ENCODE measurements at places on chromosomes 2 and 18.

GRCh38 chr2:42653908-42654445 is 85.5 kb downstream of the MTA3 start:
- DNase-seq: no peak

DNA sequence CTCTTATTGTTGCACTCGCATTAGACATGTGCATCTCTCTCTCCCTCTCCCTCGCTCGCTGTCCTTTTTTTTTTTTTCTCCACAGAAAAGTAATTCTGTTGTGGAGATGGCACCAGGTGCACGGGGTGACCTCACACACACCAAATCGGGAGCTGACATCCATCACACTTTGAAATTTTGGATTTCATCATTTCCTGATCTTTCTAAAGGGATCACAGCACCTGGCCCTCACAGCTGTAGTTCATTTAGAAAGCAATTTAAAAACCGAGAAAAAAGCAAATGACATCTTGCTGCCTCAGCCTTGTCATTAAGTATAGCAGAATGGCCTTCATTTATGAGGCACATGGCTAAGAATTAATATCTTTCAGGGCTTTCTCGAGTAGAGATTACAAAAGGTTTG is 717.2 kb downstream of the RNF144A start:
- no peak for DNase-seq

GRCh38 chr18:57062844-57063243 is 84.0 kb upstream of the BOD1L2 start:
- DNase-seq: no peak

DNA sequence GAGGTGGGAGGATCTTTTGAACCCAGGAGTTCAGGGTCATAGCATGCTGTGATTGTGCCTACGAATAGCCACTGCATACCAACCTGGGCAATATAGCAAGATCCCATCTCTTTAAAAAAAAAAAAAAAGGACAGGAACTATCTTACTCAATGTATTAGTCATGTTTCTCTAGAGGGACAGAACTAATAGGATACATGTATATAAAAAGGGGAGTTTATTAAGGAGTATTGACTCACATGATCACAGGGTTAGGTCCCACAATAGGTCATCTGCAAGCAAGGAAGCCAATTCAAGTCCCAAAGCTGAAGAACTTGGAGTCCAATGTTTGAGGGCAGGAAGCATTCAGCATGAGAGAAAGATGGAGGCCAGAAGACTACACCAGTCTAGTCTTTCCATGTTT is 18.8 kb upstream of the CASP10 start:
- DNase-seq: no peak
